ENCODE measurements at places on chromosomes 11 and 22. TPM values are rescaled to one million over a fixed set of nuclear protein-coding genes. Genes with fewer than 3 reads are reported as not detected.

GRCh38 chr11:109512680-109513079 lies 90.7 kb downstream of the C11orf87 start:
- H3K27ac ChIP-seq, result no peak overlapping the region
- H3K4me1 ChIP-seq, result no peaks in the 10 kb centered on the region
- H3K36me3 ChIP-seq, result no peaks in the 10 kb centered on the region
- peaks cover 24% of the 10 kb centered on the region for H3K27me3 ChIP-seq

DNA sequence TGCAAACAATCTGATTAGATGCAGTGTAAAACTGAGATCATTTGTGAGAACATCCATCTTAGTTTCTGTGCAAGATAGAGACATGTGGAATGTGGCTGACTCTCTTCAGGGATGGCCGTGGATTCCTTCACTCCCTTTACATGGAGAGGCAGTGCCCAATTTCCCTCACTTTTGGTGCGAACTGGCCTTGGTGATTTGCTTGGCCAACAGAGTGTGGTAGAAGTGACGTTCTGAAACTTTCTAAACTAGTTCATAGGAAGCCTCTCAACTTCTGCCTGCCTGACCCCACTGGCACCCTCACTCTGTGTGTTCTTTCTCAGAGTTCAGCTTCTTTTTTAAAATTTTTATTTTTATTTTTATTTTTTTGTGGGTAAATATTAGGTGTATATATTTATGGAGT lies 9.9 kb upstream of the SYT13 start:
- no peaks in the 10 kb centered on the region for H3K4me1 ChIP-seq
- H3K36me3 ChIP-seq, result no peaks in the 10 kb centered on the region
- H3K27ac ChIP-seq, result no peak overlapping the region
- no peak overlapping the region for H3K4me3 ChIP-seq
- DNase-seq, result no peak
- peaks cover under 1% of the 10 kb centered on the region for H3K27me3 ChIP-seq

- no peak overlapping the region for H3K27ac ChIP-seq
- H3K36me3 ChIP-seq, result peaks cover 36% of the 10 kb centered on the region
- H3K4me1 ChIP-seq, result peaks cover 21% of the 10 kb centered on the region
- no peak overlapping the region for H3K4me3 ChIP-seq
Measured at GRCh38 chr11:68358416-68358815, 46.0 kb downstream of the LRP5 start.

DNA sequence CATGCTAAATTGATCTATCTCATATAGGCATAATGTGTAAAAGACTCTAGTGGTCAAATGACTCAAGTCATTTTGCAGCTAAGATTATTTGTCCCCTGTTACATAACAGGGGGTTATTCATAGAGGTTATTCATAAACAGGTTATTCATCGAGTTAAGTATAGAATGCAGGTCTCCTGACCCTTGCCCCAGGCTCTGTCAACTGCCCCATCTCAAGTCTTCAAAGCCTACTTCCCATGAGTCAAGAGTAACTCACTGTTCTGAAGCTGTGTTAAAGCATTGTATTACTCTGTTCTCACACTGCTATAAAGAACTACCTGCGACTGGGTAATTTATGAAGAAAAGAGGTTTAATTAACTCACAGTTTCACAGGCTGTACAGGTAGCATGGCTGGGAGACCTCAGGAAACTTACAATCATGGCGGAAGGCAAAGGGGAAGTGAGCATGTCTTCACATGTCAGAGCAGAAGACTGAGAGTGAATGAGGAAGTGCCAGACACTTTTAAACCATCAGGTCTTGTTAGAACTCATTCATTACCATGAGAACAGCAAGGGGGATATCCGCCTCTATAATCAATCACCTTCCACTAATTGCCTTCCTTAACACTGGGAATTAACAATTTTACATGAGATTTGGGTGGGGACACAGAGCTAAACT lies 226.2 kb upstream of the BLID start:
- peak overlapping the region; percentile 62 for H3K27ac ChIP-seq
- no peak overlapping the region for H3K4me3 ChIP-seq
- peaks cover 10% of the 10 kb centered on the region for H3K4me1 ChIP-seq
- peaks cover 71% of the 10 kb centered on the region for H3K27me3 ChIP-seq

- no peak overlapping the region for H3K27ac ChIP-seq
- no peak overlapping the region for H3K4me3 ChIP-seq
- no peak for DNase-seq
- peaks cover 7% of the 10 kb centered on the region for H3K27me3 ChIP-seq
Measured at GRCh38 chr11:1752907-1753228, 2.5 kb upstream of the IFITM10 start.

DNA sequence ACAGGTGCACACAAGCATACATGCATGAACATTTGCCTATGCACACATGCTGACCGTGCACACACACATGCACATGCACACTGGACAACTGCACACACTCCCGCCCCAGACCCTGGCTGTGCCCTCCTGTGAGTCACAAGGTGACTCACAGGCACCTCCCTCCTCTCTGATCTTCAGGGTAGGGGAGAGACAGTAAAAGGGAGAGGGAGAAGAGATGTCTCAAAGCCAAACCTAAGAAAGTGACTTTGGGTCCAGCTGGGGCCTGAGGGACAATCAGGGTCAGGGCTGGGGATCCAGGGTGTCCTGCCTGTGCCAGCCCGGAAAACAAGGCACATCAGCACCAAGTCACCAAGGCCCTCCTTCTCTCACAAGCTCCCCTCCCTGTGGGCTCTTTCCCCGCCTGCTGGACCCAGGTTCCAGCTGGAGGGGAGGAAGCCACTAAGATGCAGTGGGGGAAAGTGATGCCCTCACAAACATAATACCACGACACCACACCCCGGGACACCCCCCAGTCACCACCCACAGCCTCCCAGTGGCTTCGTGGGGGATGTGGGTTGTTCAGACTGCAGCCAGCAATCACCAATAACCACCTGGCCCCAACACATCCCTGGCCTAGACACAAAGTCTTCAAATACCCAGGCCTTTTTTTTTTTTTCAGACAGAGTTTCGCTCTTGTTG lies 39.3 kb downstream of the PDGFB start:
- H3K27me3 ChIP-seq, result no peaks in the 10 kb centered on the region
- peak overlapping the region; percentile 38 for H3K4me3 ChIP-seq
- H3K36me3 ChIP-seq, result no peaks in the 10 kb centered on the region
- H3K4me1 ChIP-seq, result peaks cover 22% of the 10 kb centered on the region

DNA sequence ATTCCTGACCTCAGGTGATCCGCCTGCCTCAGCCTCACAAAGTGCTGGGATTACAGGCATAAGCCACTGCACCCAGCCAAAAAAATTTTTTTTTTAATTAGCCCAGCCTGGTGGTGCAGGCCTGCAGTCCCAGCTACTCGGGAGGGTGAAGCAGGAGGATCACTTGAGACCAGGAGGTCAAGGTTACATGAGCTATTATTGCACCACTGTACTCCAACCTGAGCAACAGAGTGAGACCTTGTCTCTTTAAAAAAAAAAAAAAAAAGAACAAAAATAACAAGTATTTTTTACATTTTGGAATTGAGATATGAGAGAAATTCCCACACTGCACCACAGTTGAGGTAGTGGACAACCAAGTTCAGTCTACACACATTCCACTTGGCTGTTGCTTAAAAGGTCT lies 13.6 kb upstream of the L3MBTL2 start:
- H3K27me3 ChIP-seq, result no peaks in the 10 kb centered on the region
- no peak overlapping the region for H3K27ac ChIP-seq
- no peak overlapping the region for H3K4me3 ChIP-seq
- no peaks in the 10 kb centered on the region for H3K36me3 ChIP-seq
- DNase-seq, result no peak
- no peaks in the 10 kb centered on the region for H3K4me1 ChIP-seq

DNA sequence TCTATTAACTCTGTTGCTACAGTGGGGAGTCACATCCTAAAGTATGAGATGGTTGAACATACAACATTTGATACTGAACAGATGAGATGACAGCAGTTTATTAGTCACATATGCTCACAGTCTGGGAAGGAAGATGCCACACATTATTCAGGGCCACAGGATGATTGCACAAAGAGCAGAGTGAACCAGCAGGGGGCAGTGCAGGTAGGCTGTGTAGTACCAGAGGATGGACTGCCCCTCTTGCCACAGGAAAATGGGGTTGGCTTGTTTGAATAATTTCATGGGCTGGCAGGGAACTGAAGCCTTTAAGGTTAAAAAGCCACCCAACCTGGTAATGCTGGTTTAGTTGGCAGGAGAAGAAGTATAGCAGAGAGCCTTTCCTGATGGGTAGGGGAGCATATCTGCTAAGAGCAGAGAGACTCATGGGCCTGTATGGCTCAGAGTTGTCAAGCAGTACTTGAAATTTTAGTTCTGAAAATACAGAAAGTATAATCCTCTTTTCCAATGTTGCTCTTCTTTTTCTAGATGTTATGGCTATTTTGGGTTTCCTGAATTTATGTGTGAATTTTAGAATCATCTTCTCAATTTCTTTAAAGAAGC lies 180.4 kb upstream of the B3GAT1 start:
- no peak overlapping the region for H3K27ac ChIP-seq
- H3K4me3 ChIP-seq, result no peak overlapping the region
- no peak for DNase-seq
- no peaks in the 10 kb centered on the region for H3K36me3 ChIP-seq
- no peaks in the 10 kb centered on the region for H3K4me1 ChIP-seq
- H3K27me3 ChIP-seq, result peaks cover 12% of the 10 kb centered on the region

- H3K4me1 ChIP-seq, result no peaks in the 10 kb centered on the region
- no peak overlapping the region for H3K27ac ChIP-seq
- no peak overlapping the region for H3K4me3 ChIP-seq
Measured at GRCh38 chr11:47499161-47499560, 50.2 kb upstream of the RAPSN start.

GRCh38 chr11:78371221-78371891 lies 46.3 kb downstream of the GAB2 start:
- no peaks in the 10 kb centered on the region for H3K36me3 ChIP-seq
- no peak overlapping the region for H3K4me3 ChIP-seq
- no peak overlapping the region for H3K27ac ChIP-seq
- no peak for DNase-seq
- no peaks in the 10 kb centered on the region for H3K27me3 ChIP-seq

SLC17A6 gene
- total RNA-seq, result not detected

DNA sequence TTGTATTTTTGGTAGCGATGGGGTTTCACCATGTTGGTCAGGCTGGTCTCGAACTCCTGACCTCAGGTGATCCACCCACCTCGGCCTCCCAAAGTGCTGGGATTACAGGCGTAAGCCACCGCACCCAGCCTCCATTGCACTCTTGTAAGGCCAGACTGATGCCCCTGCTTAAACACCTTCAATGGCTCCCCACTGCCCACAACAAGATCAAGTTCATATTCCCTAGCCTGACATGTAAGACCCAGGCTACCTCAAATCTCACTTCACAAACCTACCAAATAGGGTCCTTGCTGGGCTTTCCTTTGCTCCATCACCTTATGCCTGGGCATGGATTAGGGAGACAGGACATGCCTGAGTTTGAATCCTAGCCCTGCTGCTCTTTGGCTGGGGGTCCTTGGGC lies 13.1 kb downstream of the UQCR10 start:
- H3K27ac ChIP-seq, result peak overlapping the region; percentile 64
- no peaks in the 10 kb centered on the region for H3K27me3 ChIP-seq
- H3K4me3 ChIP-seq, result no peak overlapping the region
- H3K4me1 ChIP-seq, result peaks cover 39% of the 10 kb centered on the region
- DNase-seq, result no peak

DNA sequence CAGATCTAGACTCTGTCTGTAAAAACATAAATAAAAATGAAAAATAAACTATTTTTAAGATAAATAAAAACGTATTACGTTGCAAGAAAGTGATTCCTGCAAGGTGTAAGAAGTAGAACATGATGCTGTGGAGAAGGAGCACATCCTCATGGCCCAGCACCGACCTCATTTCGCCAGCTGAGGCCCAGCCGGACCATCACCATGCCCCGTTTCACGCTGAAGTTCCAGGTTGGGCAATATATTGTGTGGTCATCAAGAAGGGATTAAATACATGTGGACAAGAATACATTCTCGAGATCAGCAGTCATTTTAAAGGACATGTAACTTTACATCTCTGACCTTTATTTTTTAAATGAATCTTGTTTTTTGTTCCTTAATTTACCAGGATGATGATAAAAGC lies 20.7 kb upstream of the CTTN start:
- H3K27me3 ChIP-seq, result no peaks in the 10 kb centered on the region
- H3K36me3 ChIP-seq, result peaks cover 55% of the 10 kb centered on the region
- H3K4me1 ChIP-seq, result no peaks in the 10 kb centered on the region
- no peak overlapping the region for H3K27ac ChIP-seq
- no peak for DNase-seq

DNA sequence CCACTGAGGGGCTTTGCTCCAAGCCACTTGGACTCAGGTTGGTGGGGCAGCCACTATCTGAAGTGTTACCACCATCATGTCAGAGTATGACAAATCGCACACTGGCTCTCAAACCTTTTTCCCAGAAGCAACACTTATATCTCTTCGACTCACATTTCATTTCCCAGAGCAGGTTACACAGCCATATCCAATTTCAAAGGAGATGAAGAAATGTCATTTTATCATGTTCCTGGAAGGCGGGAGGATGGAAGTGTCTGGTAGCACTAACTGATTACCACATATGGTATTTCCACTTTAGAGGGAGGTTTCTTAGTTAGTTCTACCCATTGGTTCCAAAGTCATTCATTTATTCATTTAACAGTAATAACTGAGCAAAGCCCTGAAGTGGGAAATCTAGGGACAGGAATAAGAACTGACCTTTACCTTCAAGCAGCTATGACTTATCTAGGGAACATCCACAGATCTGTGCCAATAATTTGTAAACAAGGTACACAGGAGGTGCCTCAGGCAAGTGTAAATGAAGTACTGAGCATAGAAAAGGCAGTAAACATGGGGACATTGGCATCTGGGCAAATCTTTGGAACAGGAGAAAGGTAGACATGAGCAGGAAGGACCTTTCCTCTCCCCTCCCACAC lies 54.9 kb upstream of the LRRC55 start:
- peak; percentile 57 for DNase-seq
- H3K27ac ChIP-seq, result no peak overlapping the region
- peaks cover 70% of the 10 kb centered on the region for H3K27me3 ChIP-seq
- H3K4me1 ChIP-seq, result peaks cover 10% of the 10 kb centered on the region
- H3K4me3 ChIP-seq, result no peak overlapping the region

CHKA gene
- 57.5 TPM for total RNA-seq

CNTF gene
- total RNA-seq, result 1.6 TPM

- H3K4me1 ChIP-seq, result no peaks in the 10 kb centered on the region
- no peak for DNase-seq
- H3K36me3 ChIP-seq, result peaks cover 6% of the 10 kb centered on the region
- no peaks in the 10 kb centered on the region for H3K27me3 ChIP-seq
- no peak overlapping the region for H3K4me3 ChIP-seq
- H3K27ac ChIP-seq, result no peak overlapping the region
Measured at GRCh38 chr11:68942751-68943271, 38.0 kb downstream of the MRGPRD start.

CHRDL2 gene
- not detected for total RNA-seq

- no peaks in the 10 kb centered on the region for H3K27me3 ChIP-seq
- no peaks in the 10 kb centered on the region for H3K36me3 ChIP-seq
- no peak for DNase-seq
- no peak overlapping the region for H3K27ac ChIP-seq
- H3K4me1 ChIP-seq, result no peaks in the 10 kb centered on the region
Measured at GRCh38 chr22:24390576-24390975, 36.8 kb upstream of the ADORA2A start.

GRCh38 chr11:61021661-61022212 lies 50.3 kb downstream of the CD6 start:
- no peak overlapping the region for H3K4me3 ChIP-seq
- no peak overlapping the region for H3K27ac ChIP-seq
- peaks cover 44% of the 10 kb centered on the region for H3K27me3 ChIP-seq

OR51D1 gene
- total RNA-seq, result not detected
